ENCODE measurements at places on chromosomes 13 and 19.
A peak's percentile ranks its signal among the peaks of the same experiment; 100 is the strongest.

- DNase-seq = no peak
Measured at GRCh38 chr13:43631106-43631505, 155.7 kb downstream of the ENOX1 start.

DNA sequence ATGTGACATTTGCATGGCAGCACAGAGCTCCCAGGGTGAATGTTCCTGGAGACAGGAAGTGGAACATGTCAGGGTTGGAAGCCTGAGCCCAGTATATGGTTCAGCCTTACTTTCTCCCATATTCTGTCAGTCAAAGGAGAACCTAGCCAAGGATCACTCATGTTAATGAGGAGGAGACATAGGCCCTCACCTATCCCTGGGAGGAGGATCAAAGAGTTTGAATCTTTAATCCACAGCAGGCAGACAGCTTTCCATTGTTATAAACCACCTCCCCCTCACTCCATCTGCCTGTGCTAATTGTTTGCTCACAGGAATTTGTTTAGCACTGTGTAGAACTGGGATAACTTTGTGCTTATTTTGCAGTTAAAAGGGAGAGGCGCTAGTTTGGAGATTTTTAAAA lies 1069.1 kb downstream of the EFNB2 start:
- DNase-seq = no peak

GRCh38 chr13:28548468-28548867 lies 53.5 kb upstream of the FLT1 start:
- no peak for DNase-seq

- no peak for DNase-seq
Measured at GRCh38 chr13:45314822-45315221, 26.2 kb downstream of the TPT1 start.

- no peak for DNase-seq
Measured at GRCh38 chr19:49327878-49328544, 3.0 kb upstream of the SLC6A16 start.

DNA sequence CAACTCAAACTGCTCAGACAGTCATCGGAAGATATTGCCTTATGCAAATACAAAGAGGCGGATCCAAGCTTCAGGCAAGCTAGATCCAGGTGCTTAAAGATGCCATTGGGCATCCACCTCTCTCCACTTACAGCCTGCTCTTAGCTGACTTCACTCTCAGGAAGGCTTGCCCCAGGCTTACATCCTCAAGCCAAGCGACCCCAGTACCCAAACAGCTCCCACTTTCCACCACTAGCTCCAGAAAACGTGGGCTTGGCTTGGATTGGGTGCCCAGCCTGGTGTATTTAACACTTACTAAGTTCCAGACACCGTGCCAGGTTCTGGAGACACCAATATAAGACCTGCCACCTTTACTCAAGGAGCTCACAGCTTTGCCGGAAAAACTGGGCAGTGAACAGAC lies 142.1 kb upstream of the VSTM2B start:
- no peak for DNase-seq

DNA sequence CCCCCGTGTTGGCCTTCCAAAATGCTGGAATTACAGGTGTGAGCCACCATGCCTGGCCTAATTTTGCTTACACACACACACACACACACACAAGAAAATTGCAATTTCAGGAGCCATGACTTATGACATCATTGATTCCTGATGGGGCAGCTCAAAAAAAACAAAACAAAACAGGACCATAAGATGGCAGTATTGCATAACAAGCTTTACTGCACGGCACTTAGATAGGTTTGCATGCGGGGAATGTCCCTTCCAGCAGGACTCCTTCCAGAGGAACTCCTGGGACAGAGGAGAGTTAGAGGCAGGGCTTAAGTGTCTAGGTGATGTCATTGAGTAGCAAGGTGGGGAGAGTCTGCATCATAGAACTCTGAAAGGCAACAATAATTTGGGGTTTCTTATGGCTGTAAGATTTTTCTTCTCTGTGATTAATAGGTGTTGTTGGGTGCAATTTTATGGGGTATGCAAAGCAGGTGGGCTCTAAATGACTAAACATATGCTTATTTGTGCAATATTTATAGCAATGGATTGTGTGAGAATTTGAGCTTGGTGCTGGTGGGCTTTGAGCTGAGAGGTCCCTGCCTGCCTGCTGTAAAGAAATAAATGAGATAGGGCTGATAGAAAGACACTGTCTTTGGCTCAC lies 9.0 kb upstream of the ACSBG2 start:
- no peak for DNase-seq

DNA sequence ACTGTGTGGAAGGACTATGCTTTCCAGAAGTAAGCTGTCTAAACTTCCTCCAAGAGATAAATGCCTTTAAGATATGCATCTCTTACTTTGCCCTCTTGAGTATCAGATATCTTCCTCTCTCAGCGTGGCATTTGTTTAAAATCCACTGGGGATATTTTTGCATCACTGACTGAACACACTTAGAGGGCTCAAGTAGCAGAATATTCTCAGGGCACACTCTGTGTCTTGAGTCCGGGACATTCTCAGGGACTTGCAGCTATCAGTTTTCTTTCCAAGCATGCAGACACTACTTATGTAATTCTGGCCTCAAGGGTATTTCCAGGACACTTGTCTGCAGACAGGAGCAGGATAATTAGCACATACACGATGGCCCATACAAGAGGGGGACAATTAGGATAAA lies 84.7 kb downstream of the ERCC5 start:
- DNase-seq = no peak

DNA sequence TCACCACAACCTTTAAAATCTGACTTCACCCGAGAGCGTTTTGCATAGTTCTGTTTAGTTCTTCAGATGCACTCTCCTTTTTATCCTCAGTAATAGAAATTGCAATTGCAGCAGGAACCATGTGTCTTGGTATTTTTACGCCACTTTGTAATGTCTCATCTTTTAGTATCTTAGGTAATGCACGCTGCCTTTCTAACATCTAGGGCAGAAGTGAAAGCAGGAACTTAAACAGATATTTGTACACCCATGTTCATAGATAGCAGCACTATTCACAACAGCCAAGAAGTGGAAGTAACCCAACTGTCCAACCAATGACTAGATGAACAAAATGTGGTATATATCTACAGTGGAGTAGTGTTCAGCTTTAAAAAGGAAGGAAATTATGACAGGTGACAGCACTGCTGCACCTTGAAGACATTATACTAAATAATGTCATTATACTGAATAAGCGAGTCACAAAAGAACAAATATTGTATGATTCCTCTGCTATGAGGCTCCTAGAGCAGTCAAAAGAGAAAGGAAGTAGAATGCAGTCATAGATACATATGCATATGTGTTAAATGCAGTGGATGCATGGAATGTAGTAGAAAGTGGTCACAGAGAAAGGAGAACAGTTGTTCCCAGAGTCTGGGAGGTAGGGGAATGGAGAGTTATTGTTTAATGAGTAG lies 105.9 kb upstream of the GJB6 start:
- no peak for DNase-seq

DNA sequence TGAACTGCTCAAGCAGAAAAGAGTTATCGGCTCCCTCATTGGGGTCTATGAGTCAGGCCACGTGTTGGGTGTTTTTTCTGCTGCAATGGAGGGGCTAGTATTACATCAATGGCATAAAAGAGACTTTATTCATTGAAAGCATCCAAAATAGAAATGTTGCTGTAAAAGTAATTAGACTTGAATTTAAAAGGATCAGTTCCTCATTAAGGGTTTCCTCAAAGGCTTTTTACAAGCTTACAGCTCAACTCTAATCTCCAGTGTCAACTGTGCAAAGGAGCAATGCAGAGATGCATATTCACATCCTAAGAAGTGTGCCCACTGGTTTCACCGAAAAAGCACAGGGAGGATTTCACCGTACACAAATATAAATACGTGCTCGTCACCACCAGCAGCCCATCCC lies 300.3 kb downstream of the FOXO1 start:
- DNase-seq = no peak

- no peak for DNase-seq
Measured at GRCh38 chr19:13037731-13038130, 42.5 kb downstream of the NFIX start.

GRCh38 chr13:23632048-23632582 lies 61.9 kb downstream of the TNFRSF19 start:
- DNase-seq = no peak

DNA sequence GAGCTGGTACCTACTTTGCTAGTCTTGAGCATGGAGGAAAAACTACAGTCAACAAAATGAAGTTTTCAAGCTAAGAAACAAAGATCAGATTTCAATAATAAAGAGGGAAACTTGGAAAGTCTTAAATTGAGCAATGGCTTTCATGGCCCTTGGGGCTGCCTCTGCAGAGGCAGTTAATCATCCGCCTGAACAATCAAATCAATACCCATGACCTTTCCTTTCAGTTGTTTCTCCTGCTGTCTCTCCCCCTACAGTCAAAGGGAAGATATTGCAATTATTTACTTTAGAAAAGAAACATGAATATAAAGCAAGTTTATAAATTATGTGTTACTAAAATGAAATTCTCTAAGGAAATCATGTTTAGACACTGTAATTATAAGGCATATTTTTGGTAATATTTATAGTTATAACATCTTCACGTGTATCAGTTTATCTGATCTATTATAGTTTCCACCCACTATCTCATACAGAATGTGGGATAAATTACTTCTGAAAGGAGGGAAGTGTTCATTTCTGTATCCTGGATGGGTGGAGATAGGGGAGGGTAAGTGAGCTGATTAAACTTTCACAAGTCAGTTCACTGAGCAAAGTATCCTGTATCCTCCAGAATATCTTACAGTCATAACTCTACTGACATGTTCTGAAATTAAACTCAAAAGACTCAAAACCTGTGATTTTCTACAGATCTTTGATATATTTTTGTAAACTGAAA lies 72.4 kb upstream of the TSC22D1 start:
- DNase-seq = no peak

DNA sequence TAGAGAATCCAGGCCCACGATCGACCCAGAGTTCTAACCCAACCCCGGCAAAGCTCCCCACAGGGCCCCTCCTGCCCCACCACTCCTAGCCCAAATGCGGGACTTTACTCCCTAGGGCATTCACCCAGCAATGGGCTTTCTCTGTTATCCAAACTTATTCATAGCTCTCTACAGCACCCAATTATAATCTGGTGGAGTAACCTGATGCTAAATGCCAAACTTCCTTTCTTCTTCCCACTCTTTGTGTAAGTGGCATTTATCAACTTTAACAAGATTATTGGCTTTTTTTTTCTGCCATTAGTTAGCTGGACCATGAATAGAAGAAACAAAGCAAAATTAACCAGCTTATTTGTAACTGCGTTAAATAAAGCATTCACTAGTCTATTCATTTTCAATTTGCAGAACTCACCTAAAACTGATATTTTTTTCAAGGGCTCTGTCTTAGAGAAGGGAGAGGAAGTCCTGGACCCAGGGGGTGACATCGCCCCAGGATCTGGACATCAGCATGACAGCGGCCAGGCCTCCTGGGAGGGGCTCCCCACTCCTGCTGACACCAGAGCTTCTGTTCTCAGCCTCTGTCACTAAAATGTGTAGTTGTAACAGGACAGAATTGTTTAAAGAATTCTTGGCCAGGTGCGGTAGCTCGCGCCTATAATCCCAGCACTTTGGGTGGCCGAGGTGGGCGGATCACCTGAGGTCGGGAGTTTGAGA lies 1.5 kb downstream of the FAM124A start:
- DNase-seq = no peak

DNA sequence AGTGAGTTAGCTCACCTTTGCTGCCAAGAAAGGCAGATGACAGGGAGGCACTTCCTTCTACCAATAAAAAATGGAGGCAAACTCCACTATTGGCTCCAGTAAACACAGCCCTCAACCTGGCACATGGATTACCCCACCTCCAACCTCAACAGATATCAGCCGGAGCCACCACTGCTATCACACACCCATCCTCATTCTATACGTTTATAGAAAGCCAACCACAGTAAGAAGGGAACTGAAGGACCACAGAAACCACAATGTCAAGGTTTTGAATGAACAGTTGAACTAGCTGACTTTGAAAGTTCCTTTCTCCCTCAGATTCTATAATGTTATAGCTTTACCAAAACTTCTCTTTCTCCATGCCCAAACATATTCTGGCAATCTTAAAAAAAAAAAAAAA lies 526.2 kb downstream of the UQCRFS1 start:
- no peak for DNase-seq

GRCh38 chr13:44197791-44198770 lies 175.5 kb upstream of the SERP2 start:
- DNase-seq = no peak

- no peak for DNase-seq
Measured at GRCh38 chr19:11478167-11479089, 2.4 kb downstream of the ELAVL3 start.

DNA sequence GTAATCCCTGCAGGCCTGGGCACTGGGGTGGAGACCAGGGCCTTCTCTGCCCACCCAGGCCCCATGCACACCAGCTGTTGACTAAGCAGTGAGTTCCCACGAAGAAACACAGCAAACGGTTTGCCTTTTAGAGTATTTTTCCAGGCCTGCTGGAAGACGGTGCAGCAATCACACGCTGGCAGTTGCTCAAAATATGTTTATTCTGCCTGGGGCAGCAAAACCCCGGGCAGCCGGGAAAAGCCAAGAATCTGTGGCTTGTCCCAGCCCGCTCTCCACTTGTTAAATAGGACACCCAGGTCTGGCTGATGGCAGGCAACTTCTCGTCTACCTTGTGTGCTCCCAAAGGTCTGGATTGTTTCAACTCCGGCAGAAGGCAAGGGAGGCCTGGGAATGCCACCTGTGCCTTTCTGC lies 40.8 kb downstream of the GGACT start:
- DNase-seq = no peak

DNA sequence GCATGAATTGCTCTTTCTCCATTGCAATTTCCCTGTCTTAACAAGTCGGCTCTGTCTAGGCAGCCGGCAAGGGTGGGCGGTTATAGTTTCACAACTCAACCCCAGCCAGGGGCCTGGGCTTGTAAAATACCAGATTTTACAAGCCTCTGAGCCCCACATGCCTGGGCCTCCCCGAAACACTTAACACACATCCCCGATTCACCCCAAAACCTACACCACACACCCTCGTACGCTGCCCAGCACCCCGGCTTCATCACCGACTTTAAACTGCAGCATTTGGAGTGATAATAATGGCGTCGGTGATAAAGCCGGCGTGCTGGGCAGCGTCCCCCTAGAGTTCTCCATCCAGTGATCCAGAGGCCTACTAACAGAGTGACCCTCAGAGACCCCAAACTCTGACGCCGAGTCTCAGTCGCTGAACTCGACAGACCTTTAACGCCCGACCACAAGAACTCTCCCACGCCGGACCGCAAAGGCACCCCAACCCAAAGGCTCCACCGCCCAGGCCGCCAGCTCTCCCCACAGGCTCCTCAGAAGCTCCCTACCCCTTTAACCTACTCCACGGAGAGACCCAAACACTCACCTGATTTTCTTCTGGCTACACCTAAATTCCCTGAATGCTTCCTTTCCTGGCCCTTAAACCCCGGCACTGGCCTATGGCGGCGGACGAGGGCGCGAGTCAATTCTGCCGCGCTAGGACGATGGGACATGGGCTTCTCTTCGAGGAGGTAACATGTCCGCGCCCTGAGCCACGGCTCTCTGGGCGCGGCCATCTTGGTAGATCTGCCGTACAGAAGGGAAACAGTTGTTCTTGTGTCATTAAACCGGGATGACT lies at the start of gene ZNF649:
Gene ZNF649, minus strand, starts transcription at position 687 of the 835 bp plus-strand sequence. CDS start 4,910 bp downstream, outside the sequence.
- DNase-seq = peak; percentile 73

Data from T-helper 17 cell (primary cell).